ENCODE measurements at places on chromosomes 13 and 19.

DNA sequence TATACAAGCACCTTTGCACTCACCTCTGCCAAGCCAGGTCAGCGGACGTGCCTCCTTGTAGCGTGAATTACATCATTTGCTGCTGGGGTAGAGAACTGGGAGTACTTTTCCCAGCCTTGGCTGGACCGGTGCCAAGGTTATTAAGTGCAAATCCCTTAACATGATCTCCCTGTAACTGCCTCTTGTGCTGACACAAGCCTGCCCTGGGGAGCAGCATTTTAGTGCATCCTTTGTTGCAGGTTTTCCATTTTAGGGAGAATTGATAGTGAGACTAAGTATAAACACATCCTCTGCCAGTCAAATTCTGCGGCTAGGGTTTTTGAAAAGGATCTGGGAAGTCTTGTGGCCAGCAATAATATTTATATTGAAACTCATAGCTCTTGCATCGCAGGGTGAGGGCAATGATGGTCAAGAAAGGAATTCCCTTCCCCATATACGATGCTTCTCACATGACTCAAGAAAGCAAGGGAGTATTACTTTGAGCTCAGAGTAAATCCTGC lies 32.7 kb upstream of the DCLK1 start:
- DNase-seq = no peak

GRCh38 chr13:44017756-44018309 lies 138.1 kb downstream of the LACC1 start:
- no peak for DNase-seq

- DNase-seq = no peak
Observed at GRCh38 chr13:57418067-57418677, 213.4 kb upstream of the PCDH17 start.

- no peak for DNase-seq
Observed at GRCh38 chr19:54030895-54031586, 32.7 kb downstream of the VSTM1 start.

DNA sequence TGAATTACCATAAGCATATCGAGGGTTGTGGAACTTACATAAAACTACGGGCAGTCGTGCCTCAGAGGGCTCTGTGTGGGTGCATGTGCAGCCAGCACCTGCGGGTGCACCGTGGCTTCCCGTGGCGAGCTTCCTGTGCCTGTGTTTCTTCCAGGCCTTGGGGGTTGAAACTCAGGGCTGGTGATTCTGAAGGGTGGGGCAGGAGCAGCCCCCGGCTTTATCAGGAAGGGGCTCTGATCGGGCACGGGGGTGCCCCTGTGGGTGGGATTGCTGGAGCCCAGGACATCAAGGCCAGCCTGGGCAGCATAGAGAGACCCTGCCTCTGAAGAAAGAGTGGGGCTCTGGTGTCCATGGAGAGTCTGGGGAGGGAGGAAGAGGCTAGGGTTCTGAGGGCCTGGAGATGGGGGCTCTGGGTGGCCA lies 11.1 kb downstream of the ATP4B start:
- no peak for DNase-seq

GRCh38 chr19:31499281-31500196 lies 150.3 kb upstream of the TSHZ3 start:
- DNase-seq = no peak

DNA sequence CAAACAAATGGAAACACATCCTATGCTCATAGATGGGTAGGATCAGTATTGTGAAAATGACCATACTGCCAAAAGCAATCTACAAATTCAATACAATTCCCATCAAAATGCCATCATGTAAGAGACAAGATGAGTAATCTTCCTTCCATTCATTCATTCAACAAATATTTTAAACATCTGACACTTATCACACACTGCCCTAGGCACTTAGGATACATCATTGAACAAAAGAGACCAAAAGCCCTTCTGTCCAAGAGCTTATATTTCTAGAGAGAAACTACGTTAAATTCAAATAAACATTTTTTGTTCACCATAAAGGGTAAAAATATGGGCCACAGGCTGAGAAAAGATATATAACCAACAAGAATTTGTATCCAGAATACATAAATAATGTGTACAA lies 20.5 kb upstream of the LHFPL6 start:
- DNase-seq = no peak

- no peak for DNase-seq
Observed at GRCh38 chr19:4043401-4043800, 23.3 kb downstream of the ZBTB7A start.

DNA sequence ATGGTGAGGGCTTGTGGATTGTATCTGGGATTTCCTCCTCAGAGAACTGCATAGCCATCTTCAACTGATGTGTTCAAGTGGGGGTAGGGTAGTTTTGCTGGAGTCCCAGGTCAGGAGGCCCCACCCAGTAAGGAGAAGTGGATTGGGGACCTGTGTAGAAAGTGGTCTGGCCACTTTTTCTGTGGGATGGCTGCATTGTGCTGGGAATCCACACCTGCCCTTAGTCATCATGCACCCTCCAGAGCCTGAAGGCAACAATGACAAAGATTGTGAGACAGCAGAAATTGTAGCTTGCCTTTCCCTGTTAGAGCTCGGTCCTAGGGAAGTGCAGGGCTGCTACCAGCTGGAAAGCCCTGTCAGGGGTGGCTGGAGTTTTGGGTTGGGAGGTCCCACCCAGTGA lies 255.4 kb downstream of the NDFIP2 start:
- no peak for DNase-seq

GRCh38 chr13:99442273-99442895 lies 58.9 kb upstream of the TM9SF2 start:
- no peak for DNase-seq

GRCh38 chr19:29212356-29212647 lies 649 bp downstream of the UQCRFS1 start:
- no peak for DNase-seq

GRCh38 chr13:33644581-33645543 lies 173.1 kb upstream of the RFC3 start:
- DNase-seq = no peak

- DNase-seq = no peak
Observed at GRCh38 chr13:42924344-42924743, 67.7 kb downstream of the EPSTI1 start.

DNA sequence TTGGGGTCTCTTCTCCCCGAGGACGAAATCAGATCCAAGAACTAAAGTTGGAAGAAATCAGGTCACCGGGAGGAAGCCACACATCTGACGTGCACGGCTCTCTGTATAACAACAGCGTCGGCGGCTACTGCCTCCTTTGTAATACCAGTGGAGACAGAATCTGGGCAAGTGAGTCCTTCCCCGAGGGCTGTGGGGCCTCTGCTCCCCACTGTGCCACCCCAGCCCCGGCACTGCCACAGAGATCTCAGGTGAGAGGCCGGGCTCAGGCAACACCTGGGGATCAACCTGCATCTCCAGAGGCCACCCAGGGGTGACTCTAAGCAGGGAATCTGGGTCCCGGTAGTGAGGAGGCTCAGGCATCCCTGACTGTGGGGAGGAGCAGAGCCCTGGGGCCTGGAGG lies 33.7 kb upstream of the C13orf46 start:
- DNase-seq = no peak

DNA sequence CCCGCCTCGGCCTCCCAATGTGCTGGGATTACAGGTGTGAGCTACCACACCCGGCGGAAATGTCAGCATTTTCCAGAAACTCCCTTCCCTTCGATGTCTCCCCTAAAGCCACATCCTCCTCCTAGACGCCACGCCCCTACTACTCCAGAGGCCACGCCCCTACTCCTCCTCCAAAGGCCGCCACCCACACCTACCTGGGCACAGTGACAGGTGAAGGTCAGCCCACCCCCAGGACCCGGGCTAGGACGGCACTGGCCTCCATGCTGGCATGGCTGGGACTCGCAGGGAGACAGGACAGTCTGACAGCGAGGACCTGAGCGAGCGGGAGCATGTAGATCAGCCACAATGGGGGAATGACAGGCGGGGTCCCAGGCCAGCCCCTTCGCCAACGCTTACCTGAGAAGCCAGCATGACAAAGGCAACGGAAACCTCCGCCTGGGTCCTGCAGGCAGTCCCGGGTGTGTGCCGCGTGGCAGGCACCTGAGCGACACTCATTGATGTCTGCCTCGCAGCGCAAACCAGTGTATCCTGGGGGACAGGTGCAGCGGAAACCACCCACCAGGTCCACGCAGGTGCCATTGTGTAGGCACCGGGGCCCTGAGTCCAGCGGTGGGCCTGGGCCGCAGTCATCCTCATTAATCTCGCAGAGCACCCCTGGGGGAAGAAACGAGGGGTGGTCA lies 22.0 kb downstream of the NOTCH3 start:
- DNase-seq = no peak

GRCh38 chr19:7783991-7784423 lies 21.0 kb downstream of the CLEC4M start:
- DNase-seq = no peak

- no peak for DNase-seq
Observed at GRCh38 chr13:81671064-81671463, 1330.1 kb upstream of the SPRY2 start.

DNA sequence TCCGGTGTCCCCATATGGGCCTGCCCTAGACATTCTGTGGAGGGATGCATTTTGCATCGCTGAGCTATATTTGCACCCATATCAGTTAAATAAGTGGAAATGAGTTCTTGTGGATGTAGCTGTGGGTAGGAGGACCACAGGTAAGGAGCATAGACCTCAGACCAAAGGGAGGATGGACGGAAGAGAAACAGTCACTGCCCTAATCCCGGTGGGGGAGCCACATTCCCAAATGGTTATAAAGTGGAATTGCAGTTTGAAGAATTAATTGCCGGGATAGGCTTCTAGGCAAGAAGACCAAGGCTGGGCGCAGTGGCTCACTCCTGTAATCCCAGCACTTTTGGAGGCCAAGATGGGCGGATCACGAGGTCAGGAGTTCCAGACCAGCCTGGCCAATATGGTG lies 1.8 kb downstream of the SDHAF1 start:
- DNase-seq = no peak

DNA sequence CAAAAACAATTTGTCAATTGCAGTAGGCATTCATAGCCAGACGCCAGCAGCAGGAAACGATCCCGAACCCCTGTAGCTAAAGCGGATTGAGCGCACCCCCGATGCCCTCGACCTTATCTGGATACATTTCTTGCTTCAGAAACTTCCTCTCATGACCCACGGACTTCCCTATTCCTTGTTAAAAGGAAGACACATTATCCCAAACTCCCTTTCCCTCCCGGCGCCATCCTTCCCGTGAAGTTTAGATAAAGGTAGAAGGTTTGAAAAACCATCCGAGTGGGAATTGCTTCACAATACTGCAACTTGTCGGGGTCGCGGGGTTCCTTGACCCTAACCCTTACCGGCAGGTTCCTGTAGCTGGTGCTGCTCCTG lies 977 bp downstream of the PCDH20 start:
- DNase-seq = no peak

DNA sequence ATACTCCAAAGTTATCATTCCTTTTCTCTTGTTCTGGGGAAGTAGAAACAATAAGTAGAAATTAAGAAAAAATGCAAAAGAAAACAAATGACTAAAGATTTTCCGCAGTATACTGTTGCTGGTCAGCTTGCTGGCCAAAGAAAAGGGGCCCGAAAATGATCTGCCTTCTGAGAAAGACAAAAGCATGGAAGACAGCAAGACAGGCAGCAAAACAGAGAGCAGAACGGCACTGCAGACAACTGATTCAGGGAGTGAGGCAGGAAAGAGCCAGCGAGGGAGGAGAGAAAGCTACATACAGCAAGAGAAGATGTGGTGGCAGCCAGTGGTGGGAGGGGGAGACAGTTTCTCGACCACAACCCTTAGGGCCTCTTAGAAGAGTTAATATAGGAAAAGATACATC lies 5.3 kb upstream of the DOCK9 start:
- DNase-seq = no peak

GRCh38 chr19:49952479-49952836 lies 8.5 kb downstream of the SIGLEC11 start:
- DNase-seq = no peak

GRCh38 chr13:91544723-91545122 lies 146.3 kb downstream of the GPC5 start:
- DNase-seq = no peak

DNA sequence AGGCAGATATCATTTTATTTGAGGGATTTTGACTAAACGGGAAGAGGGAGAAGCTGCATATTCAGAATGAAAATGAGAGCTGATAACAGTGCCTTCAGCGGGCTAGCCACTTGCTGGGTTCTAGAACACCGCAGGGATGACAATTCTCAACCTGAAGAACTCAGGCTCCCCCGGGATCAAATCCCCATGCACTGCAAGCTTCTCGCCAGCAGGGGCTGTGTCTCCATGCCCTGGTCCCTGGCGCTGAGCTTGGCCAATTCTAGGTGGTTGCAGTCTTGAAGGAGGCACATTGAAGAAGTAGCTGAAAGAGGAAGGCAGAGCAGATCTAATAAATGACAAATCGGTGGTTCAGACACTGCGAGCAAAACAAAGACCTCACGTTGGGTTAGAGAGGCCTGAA lies 128.7 kb downstream of the UQCRFS1 start:
- DNase-seq = no peak

- no peak for DNase-seq
Observed at GRCh38 chr13:46666727-46667456, 113.9 kb downstream of the LRCH1 start.

- DNase-seq = no peak
Observed at GRCh38 chr13:44465318-44465717, 91.7 kb downstream of the SERP2 start.

- no peak for DNase-seq
Observed at GRCh38 chr13:23744315-23744714, 144.9 kb downstream of the MIPEP start.

GRCh38 chr19:18832306-18833140 lies 764 bp downstream of the UPF1 start:
- DNase-seq = no peak

DNA sequence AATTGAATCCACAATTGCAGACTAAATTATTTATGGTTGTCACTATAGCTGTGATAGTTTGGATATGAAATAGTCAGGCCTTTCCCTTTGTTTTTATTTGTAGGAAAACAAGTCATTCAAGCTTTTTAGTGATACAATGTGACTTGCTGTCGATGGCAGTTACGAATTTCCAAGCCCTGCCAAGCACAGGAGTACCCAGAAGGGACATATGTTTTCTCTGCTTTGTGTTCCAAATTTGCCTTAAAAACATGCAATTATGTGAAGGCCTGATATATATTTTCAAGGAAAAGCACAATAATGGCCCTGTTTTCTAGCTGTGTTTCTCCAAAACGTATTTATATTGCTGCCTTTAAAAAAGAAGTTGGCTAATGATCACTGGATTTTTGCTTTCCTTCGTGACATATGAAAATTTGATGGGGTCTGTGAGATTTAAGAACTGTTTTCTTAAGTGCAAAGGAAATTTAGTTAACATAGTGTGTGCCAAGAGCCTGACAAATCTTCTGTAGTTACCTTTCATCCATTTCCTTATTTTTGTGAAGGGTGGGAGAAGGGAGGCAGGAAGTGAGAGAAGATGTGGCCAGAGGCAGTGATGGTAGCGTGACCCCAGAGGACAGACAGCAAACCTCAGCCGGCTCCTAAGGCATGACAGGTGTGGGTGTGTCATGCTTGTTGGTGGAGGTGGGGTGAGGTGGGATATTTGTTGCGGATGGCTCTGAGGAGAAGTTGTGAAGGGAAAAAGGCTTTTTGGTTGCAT lies 79.6 kb downstream of the TEX26 start:
- no peak for DNase-seq

GRCh38 chr19:56113074-56113632 lies 7.9 kb downstream of the ZNF787 start:
- DNase-seq = no peak

- no peak for DNase-seq
Observed at GRCh38 chr13:26342898-26343297, 89.0 kb downstream of the CDK8 start.

All from cerebellar nuclear complex (tissue), 1 donor.